Natural killer cell (primary cell): ENCODE measurements at places on chromosomes 16 and 17. TPM values are rescaled to one million over a fixed set of nuclear protein-coding genes. Genes with fewer than 3 reads are reported as not detected.

The NPIPA5 gene
- 19.6 TPM for total RNA-seq

The KRT24 gene
- total RNA-seq, result not detected

The GUCY2D gene
- not detected for total RNA-seq

The QRICH2 gene
- 3.1 TPM for total RNA-seq

The OR1G1 gene
- total RNA-seq, result not detected

The SNN gene
- total RNA-seq, result 20.0 TPM

The TBC1D3E gene
- total RNA-seq, result not detected

The LAT gene
- total RNA-seq, result 148 TPM

The TBC1D3I gene
- 0.84 TPM for total RNA-seq

The PERCC1 gene
- total RNA-seq, result 0.96 TPM

The MFSD6L gene
- 0.12 TPM for total RNA-seq

The PIK3R5 gene
- 348 TPM for total RNA-seq

DNA sequence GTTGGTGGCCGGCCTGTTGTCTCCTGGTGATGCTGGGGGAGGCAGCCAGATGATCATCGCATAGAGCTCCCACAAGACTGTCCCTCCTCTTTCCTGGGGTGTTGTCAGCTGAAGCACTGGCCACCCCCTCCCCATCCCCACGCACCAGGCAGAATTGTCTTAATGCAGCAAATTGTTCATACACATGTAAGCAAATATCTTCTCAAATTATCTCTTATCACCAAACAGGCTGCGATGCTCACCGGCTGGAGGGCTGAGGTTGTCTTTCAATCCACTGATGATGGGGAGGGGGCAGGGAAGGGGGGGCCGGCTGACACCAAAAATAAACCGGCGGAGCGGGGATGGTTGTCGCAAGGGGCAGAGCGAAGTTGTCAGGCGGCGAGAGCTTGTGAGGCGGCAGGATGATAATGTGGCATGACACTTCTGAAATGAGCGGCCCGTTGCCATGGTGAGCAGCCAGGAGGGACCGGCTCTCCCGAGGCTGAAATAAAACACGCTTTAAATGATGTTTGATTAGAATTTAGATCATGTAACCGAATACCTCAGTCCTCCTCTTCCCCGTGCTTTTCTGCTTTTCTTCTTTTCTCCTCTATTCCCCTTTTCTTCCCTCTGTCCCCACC lies 59.8 kb downstream of the MRM1 start:
- DNase-seq, result no peak

DNA sequence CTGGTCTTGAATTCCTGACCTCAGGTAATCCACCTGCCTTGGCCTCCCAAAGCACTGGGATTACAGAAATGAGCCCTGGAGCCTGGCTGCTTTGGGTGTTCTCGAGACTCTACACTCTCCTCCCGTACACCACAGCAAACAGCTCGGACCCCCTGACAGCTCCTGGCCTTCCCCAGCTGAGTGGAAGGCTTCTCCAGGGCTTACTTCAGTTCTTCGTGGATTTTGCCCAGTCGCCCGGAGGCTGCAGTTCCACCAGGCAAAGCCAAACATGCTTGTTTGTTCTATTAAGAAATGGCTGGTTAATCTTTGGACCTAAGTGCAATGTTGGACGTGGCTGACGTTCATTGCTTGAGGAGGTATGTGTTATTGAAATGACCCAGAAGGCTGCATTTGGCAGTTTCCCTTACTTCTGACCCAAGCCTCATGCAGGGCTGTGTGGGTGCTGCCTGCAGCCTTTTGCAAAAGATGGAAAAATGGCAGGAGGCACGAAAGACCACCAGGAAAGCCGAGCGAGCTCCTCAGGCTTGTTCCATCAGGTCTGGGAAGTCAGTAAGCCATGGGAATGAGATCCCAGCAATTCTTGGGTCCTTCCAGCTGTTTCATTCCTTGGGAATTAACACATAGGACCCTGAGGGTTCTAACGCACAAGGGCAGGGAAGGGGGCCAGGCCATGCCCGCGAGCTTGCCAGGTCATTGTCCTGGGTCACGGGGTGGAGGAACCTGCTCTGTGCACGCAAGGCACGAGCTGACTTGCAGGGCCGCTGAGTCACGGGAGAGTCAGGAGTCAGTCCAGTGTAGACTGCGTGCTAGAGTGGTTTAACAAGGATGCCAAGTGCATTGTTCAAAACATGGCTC lies 23.9 kb upstream of the KLHDC4 start:
- no peak for DNase-seq

- DNase-seq, result peak; percentile 82
Measured at GRCh38 chr17:77247048-77247541, 106.3 kb downstream of the SEC14L1 start.

GRCh38 chr17:50218071-50218759 lies 16.8 kb upstream of the COL1A1 start:
- DNase-seq, result no peak

- no peak for DNase-seq
Measured at GRCh38 chr16:4320571-4321137, 4.8 kb downstream of the GLIS2 start.

- no peak for DNase-seq
Measured at GRCh38 chr16:80317599-80318037, 223.2 kb upstream of the DYNLRB2 start.

GRCh38 chr16:21083729-21084268 lies 66.8 kb downstream of the DNAH3 start:
- DNase-seq, result peak; percentile 63

DNA sequence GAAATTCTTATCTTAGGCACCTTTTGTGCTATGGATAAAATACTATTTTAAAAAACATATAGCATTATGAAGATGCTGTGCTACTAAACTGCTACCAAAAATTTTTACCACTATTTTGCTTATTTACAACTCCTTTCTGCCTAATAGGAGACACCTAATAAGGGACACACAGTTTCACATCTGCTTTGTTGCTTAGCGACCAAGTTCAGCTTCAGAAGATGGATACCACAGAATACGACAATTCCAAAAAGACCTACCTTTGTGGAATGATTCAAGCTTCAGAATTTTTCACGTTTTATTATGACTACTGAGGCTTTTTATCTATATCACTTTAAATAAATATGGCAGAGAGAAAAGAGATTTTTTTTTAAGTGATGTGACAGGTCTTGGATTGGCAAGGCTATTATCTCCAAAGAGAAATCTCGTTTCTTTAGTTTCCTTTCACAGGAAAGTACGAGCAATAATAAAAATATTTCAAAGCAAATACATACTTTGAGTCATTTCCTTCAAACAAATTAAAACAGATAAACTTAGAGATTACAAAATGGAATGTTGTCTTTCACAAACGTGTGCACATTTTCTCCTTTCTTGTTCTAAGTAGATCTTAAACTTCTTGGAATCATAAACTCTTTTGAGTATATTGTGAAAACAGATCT lies 35.4 kb downstream of the SPAG9 start:
- no peak for DNase-seq

- DNase-seq, result no peak
Measured at GRCh38 chr16:951660-952301, 19.0 kb downstream of the LMF1 start.

GRCh38 chr16:72875291-72876031 lies 172.5 kb downstream of the ZFHX3 start:
- no peak for DNase-seq

- DNase-seq, result no peak
Measured at GRCh38 chr17:69828087-69828486, 246.9 kb upstream of the KCNJ16 start.

- DNase-seq, result no peak
Measured at GRCh38 chr16:85256190-85256739, 144.0 kb upstream of the CIBAR2 start.

- no peak for DNase-seq
Measured at GRCh38 chr16:87835882-87836331, 33.4 kb downstream of the SLC7A5 start.

GRCh38 chr17:59347975-59348391 lies 16.5 kb downstream of the YPEL2 start:
- no peak for DNase-seq

GRCh38 chr16:50479771-50480170 lies 68.4 kb upstream of the NKD1 start:
- no peak for DNase-seq

GRCh38 chr17:69489313-69489712 lies 74.8 kb downstream of the MAP2K6 start:
- DNase-seq, result no peak

GRCh38 chr16:85137323-85138072 lies 25.2 kb upstream of the CIBAR2 start:
- DNase-seq, result no peak

DNA sequence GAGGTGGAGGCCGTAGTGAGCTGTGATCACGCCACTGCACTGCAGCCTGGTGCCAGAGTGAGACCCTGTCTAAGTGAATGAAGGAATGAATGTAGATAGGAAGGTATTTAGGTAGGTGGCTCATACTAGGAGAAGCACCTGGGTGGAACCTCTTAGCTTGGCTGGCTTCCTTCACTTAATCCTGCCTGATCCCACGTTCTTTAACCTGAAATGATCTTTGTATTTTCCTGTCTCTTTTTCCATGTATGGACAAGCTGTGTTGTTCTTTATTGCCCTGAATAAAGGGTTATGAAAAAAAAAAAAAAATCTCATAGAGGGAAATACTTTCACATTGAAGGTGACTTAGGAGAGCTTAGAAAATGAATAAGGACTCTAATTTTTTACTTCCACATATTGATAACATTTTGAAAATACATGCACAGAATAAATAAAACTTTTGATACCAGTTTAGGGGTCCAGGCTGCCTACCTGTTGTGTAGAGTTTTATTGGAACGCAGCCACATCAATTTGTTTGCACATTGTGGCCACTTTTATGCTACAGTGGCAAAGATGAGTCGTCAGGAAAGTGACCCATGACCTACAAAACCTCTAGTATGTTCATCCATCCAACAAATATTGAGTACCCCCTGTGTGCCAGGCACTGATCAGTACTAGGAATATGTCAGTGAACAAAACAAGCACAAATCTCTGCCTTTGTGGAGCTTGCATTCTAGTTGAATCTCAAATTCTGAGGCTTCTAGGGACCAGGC lies 44.6 kb downstream of the VPS35L start:
- DNase-seq, result no peak

DNA sequence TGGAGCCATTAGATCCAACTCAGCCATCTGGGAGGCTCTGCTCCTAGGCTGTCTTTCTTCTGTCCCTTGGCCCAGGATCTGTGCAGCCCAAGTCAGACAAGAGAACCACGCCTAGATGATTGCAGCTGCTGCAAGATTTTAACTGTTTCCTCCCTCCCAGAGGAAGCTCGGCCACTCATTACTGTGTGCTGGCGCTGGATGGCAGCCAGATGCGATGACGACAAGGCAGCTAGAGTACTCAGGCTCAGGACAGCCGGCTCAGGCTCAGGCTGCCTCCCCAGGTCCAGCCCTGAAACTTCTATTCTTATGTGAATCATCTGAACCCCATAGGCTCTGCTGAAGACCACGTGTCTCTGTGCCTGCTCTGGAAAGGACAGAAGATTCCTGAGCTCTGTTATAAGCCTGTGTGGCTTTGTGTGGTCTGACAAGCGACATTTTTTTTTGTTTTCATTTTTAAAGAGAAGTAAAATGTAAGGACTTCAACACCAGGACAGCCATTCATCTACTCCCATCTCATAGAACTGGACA lies 32.1 kb upstream of the FBXW10B start:
- DNase-seq, result peak; percentile 33

- no peak for DNase-seq
Measured at GRCh38 chr16:11629071-11630030, 38.9 kb upstream of the SNN start.

GRCh38 chr17:60155815-60156214 lies 6.0 kb downstream of the CA4 start:
- DNase-seq, result no peak

GRCh38 chr16:68644715-68645493 lies at the start of gene CDH3:
Gene CDH3, plus strand, starts transcription at chr16:68645310. Its CDS starts 70 bp downstream, at chr16:68645380.
- DNase-seq, result peak; percentile 38

- DNase-seq, result no peak
Measured at GRCh38 chr16:80993307-80993706, 13.4 kb downstream of the CMC2 start.

DNA sequence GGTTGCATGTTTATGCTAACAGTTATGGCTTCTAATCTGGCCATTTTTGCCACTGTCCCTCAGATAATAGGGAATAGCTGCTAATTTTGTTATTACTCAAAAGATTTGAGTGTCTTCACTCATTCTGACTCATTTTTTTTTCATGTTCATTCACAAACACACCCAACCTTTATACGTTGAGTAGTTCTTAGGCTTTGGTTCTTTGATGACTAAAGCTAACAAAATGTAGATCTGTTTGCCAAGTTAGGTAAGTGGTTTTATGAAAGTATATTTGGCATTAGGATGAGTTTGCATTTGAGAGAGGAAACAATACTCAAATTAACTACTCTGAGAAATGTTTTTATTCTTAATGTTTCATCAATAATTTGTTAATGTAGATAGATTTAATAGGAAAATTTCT lies 3.6 kb downstream of the MAP2K4 start:
- no peak for DNase-seq

DNA sequence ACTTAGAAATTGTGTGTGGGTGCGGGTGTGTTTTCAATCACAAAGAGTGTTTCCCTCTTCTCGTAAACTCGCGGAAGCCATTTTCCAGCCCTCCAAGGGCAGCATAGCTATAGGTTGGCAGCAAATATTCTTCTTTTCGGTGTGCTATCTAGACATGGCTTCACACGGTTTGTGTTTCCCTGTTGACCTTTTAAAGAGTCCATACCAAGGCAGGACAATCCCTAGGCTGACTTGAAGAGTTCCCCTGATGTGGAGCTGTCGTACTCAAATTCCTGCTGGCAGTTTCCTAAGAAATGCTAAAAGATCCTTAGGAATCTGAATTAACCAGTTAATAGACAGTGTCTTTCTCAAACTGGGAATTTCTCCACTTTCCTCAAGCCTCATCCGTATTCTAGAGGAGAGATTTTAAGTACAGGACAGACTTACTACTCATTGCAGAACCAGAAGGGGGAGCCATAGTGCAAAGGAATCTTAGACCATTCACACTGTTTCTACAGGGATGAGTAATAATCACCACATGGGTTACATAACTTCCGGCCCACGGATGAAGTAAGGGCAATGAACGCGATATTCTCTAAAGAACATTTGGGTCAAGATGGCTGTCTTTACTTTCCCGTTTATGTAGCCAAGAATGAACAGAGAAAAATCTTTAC lies 288.6 kb upstream of the ELAC2 start:
- peak; percentile 2 for DNase-seq

DNA sequence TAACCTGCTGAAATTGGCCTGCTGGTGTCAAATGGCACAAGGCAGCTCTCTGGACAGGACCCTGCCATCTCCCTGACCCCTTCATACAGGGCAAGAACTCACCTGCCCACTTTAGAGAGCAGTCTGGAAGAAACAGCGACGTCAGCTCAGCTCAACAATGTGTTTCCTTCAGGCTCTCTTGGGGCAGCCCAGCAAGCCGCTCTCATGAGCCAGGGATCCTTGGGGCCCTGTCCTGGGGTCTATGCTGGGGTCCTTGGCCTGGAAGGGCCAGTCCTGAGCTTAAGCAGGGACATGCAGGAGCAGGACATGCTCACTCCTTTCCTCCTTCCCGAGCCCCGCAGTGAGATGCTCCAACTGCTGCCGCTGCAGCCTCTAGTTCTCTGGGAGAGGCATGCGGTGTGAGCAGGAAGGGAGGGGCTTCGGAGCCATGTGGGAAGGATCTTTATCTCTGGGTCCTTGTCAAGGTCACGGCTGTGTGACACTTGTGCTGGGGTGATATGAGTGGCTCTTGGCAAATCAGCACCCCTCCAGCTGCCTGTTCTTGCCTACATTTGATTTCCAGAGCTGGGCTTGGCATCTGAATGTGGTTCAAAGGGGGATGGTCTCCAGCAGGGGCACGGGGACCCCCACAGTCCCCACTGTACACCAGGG lies 3.4 kb downstream of the C1QTNF1 start:
- no peak for DNase-seq

- DNase-seq, result peak; percentile 43
Measured at GRCh38 chr16:9090101-9090959, 1.1 kb upstream of the HAPSTR1 start.
